ENCODE measurements at places on chromosomes 3 and 15.

DNA sequence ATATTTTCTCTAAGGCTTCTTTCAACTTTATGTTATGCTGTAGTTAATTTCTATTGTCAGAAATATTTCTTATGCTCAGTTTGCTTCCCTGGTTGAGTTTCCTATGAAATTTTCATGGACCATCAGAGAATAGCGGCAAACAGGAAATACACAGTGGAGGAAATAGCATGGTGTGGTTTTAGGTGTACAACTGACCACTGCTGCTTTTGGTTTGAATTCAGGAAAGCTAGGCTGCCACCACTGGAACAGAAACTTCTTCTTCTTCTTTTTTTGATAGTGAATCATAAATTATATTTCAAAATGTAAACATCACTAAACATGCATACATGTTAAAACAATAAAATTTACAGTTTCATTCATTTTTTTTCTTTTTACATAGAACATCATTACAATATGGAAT lies 316.6 kb upstream of the TGFBR2 start:
- DNase-seq, result no peak

GRCh38 chr3:94114666-94115065 lies 51.8 kb downstream of the NSUN3 start:
- no peak for DNase-seq

- no peak for DNase-seq
Observed at GRCh38 chr15:101170568-101171350, 81.1 kb downstream of the CHSY1 start.

DNA sequence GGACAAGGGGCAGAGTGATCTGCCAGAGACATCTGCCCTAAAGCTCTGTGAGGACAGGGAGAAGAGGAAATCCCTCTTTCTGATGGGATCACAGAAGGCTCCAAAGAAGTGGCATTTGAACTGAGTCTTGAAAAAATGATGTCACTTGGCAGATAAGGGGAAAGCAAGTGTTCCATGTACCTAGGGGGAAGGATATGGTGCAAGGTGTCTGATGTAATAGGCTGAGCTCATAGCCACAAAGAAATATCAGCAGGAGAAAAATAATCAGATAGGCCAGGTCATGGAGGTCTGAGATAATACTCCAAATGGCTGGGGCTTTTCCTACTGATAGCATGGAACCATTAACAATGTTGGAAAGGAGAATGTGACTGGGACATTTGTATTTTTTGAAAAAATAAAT lies 468.4 kb upstream of the MDFIC2 start:
- DNase-seq, result no peak
